ENCODE measurements at places on chromosomes 6 and 20.

DNA sequence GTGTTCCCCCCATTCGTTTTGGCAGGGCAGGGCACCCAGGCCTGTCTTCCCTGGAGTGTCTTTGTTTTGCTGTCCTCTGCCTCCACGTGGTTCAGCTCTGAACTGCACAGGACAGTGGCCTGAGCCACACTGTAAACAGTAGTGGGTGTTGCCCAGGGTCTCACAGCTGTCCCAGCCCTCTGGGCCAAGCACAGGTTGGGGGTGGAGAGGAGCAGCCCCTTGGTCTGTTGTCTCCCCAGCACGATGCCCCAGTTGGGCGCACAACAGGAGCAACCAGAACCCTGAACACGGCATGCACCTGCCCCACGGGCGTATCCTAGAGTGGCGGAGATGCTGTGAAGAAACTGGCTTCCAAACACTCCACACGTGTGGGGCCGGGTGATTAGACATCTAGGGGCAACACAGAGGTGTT, 14.4 kb downstream of the CCDC167 start:
- DNase-seq, result no peak

DNA sequence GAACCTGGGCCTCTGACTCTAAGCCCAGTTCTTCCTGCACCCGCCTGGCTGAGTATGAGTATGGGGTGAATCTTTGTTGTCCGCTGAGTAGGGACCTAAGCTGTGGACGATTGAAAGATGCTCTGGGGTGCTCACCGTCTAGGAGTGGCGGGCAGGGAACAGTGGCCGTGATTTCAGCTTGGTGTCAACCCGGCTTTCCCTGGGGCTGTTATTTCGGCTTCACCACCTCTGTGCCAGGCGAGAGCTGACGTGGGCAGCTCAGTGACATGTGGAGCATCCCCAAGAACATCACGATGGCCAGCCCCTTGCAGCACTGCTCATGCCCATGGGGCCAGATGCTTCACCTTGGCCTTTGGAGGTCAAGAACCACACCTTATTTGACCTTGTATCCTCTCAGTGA, 102.6 kb downstream of the TOX2 start:
- no peak for DNase-seq

DNA sequence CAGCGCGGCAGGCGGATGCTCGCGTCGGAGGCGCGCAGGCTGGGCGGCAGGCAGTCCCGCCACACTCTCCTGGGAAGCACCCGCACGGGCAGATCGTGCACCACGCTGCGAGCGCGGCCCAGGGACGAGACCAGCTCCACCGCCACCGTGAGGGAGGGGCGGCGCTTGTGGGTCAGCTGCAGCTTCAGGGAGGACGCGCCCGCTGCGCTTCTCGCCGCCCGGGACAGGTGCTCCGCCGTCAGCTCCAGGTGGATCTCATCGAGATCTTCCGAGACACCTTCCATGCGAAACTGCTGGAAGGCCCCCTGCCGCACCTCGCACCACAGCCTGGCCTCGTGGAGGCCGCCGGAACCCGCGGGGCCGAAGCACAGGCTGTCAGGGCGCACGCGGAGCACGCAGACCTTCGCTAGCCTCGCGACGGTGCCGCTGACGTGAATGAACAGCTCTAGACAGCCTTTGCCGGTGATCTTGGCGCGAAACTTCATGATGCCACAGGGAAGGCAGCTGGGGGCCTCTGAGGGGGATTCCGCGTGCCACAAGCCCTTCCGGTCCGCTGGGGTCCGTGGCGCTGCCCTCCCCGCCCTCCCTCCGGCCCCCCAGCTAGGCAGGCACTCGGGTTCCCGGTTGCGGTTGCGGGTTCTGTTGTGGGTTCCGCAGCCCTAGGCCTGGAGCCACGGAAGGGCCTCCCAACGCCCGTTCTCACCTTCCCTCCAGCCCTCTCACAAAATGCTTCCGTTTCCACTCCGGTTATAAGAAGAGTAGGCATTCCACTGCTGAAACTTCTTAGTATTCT, at the start of gene HUS1B:
Gene HUS1B, minus strand, starts transcription at position 641 of the 793 bp plus-strand sequence. Its CDS starts 156 bp downstream, at position 485.
- DNase-seq, result no peak

DNA sequence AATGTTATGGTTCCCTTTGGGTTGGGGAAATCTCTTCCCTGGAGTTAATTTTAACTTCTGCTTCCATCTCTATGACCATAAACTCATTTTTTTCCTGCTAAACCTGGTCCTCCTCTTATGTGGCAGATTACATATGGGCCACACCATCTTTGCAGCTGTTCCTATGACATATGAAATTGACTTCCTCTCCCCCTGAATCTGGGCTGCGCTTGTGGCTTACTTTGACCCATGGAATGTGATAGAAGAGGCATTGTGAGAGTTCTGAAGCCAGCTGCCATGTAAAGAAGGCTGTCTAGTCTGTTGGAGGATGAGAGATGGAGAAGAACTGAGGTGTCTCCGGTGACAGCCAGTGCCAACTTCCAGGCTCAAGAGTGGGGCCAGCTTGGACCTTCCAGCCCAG, 100.1 kb downstream of the CDC5L start:
- DNase-seq, result no peak

DNA sequence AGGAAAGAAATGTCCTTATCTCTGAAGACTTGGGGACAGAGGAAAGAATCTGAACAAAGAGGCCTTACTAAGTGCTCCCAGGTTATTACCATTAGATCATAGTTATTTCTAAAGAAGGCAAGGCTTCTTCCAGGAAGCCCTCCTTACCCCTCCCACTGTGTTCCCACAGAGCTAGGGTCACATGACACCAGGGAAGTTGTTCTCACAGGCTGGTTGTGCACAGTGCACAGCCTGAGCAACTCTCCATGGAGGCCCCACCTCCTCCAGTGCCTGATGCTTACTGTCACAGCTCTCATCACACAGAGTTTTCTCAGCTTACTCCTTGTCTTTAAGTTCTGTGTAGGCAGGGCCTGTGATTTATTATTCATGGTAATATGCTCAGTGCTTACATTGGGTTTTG, 68.9 kb upstream of the SCGN start:
- no peak for DNase-seq
